H1 (cell line): ENCODE measurements at places on chromosomes 12 and 14. TPM values are rescaled to one million over a fixed set of nuclear protein-coding genes. Genes with fewer than 3 reads are reported as not detected.

DNA sequence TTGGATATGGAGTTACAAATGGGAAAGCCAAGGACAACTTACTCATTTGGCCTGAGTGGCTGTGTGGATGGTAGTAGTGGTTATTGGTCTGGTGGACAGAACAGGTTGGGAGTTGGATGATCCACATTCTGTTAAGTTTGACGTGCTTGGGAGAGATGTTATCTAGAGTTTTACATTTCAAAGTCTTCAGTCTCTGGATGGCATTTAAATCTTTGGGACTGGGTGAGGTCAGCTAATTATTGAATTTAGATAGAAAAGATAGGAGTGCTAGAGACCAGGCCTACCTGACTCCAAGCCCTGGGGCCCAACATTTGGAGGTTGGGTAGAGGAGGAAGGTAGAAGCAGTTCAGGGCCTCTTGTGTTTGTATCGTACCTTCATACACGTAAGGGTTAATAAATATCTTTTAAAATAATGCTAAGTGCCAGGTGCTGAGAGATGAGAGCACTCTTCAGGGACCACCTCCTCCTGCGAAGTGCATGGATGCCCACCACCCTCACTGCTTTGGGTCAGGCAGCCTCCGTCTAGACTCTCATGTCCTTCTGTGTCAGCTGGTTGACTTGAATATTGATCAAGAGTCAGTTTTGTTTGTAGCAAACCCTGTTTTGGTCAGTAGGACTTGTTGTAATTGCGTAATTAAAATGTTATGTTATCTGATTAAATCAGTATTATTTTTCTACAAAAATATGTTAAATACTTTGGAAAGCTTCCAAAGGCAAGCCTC lies 460.4 kb upstream of the RGS6 start:
- DNase-seq: no peak

GRCh38 chr12:71567537-71567936 lies 96.1 kb downstream of the ZFC3H1 start:
- DNase-seq: no peak

GRCh38 chr14:22556990-22557623 lies 31.9 kb downstream of the DAD1 start:
- DNase-seq: peak; percentile 51

DNA sequence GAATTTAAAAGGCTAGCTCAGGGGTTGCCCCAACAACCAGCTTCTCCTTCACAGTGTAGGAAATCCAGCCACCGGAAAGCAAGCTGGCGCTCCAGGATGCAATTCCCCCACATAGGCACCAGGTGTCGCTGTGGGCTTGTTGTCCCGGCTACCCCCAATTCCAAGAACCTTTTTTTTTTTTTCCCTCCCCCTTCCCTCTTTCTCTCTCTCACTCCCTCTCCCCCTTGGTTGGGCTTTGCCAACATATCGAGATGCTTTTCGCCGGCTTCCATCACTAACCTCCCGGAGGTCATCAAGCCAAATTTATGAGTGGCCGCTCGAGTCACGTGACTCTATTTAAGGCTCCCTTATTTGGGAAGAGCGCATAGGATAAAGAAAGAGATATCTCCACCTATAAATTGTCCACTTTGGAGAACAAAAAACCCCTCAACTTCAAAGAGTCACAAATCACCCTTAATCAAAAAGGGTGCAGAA lies at the start of gene HOXC5:
Gene HOXC5 (plus strand): TSS at position 424 of the 474 bp plus-strand sequence. CDS start 73 bp downstream, outside the sequence.
- DNase-seq: peak; percentile 68

DNA sequence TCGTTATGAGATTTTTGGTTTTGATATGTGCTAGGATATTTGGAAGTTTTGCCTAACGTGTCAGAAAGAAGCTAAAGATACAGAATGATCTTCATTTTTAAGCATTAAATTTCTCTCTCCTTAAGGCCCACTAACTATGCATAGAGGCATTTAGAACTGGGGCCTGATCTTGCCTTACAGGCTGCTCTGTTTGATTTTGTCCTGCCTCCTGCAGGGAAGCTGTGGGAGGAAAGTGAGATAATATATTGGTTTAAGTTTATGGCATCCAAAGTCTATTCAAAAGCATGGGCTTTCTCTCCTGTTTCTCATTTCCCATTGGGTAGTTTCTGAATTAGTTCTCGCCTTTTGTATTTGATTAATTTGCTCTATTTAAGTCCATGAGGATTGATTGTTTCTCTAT lies 250.3 kb upstream of the FBXO33 start:
- no peak for DNase-seq

DNA sequence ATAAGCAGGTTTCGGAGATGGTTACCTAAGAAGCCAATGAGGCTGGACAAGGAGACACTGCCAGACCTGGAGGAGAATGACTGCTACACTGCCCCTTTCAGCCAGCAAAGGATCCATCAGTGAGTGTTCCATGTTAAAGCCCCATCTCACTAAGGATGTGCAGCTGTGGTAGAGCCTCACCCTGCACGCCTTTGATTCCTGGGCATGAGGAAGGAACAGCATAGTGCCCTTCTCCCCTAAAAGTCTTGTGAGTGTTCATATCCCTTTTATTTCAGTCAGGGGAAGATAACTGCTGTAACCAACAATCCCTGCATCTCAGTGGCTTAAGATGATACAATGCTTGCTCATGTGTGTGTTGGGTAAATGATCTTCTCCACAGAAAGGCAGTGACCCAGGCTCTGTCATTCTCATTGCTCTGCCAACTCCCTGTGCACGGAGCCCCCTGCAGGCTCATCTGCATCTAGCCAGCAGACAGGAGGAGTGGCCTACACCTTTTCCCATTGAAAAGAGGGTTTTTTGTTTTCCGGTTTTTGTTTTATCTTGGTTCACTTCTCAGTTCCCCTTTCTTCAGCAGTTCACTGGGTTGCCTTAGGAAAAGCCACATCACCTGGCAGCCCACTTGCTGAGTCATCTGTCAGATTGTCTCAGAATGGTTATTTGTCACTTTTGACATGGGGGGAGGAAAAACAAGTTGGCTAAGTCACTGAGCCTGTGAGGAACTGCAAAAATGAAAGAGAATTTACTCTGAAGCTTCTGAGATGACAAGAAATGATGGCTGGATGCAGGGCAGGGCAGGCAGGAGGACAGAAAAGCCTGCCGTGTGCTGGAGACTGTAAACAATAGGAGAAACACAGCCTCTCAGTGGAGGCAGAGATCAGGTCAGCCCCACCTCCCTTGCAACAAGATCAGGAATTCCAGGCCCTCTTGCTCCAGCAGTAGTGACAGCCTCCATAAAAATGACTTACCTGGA lies 193.3 kb downstream of the ANO4 start:
- DNase-seq: no peak

- DNase-seq: no peak
These were observed 118.6 kb downstream of the CRACR2A start for GRCh38 chr12:3634348-3634747.

GRCh38 chr12:106223485-106224354 lies 24.1 kb downstream of the CKAP4 start:
- peak; percentile 92 for DNase-seq

- no peak for DNase-seq
These were observed 162.6 kb downstream of the SLC15A4 start for GRCh38 chr12:128661226-128661569.

GRCh38 chr14:51884086-51884927 lies 23.9 kb downstream of the GNG2 start:
- no peak for DNase-seq

GRCh38 chr12:41836416-41836815 lies 308.3 kb downstream of the GXYLT1 start:
- DNase-seq: no peak

DNA sequence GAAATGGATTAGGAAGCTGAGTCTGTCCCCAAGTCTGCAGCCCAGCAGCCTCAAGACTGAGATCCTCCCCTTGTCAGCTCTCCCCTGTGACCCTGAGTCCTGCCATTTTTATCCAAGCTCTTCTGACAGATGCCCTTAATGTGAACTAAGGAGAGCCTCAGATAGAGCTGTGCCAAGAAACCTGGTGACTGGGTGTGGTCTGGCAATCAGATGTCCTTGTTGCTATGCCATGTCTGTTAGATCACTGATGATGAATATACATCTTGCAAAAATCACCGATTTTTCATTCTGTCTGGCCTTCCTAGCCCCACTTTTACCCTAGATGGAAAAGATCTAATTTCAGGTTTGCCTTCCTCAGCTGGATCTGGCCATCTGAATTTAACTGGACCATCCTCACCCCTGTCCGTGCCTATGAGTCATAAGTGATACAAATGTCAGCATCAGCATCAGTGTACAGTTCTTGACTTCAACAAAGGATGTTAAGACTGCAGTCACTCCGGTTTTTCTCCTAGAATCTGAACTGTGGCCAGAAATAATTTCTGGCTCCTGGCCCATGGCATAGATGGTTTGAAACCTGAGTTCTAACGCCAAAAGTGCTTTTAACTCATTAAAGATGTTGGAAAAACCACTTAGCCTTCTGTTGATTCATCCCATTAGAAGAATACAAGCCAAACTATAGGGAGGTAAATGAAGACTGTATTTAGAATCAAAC lies 61.2 kb upstream of the GRIP1 start:
- no peak for DNase-seq

- DNase-seq: peak; percentile 78
These were observed 501 bp downstream of the RIMKLB start for GRCh38 chr12:8698132-8698851.

DNA sequence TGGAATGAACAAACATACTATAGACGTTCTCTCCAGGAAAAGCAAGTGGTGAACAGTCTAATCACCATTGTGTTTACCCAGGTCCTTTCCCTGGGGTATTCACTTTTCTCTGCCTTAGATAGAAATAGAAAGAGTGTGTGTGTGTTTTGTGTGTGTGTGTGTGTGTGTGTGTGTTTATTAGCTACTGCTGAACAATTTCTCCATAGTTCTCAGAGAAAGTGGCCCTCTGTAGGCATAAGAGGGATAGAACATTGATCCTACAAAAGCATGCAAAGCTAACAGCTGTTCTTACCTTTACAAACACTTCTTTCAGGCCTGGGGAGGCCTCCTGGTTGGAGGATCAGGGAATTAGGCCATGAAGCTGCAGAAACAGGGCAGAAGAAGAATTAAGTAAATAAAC lies 665.7 kb upstream of the TBX3 start:
- DNase-seq: no peak

DNA sequence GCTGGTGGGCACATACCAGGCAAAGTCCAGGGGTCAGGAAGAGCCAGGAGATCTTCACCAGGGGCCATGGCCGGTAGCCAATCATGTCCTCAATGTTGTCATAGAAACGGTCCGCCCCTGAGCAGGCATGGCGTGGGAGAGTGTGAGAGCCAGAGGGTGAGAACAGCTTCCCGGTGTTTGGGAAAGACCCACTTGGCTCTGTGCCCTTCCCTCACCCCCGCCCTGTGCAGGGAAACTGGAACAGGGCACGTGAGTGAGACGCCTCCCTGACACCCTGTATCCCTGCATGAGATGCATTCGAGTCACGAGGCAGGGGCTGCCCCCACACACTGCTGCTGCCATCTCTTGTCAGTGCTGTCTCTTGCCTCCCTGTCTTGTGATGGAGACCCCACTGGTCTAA lies 20.7 kb downstream of the SLC6A12 start:
- no peak for DNase-seq

DNA sequence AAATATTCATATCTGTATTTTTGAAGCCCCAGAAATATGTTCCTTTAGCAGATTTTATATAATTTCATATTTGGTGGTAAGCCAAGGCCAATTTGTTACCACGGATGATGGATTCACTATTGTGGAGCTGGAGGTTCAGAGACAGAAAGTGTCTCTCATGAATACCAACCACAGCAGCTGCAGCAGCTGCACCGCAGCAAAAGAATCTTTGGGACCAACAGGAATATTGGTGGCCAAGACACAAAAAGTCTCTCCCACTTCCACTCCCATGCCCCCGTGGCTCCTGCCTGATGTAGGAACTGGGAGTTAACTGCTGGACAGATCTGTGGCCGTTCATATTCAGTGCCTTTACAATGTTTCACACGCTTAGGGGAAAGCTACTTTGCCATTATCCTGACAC lies 155.3 kb downstream of the ADAMTS20 start:
- no peak for DNase-seq

- DNase-seq: no peak
These were observed 62.0 kb downstream of the SLC25A47 start for GRCh38 chr14:100384819-100385813.

DNA sequence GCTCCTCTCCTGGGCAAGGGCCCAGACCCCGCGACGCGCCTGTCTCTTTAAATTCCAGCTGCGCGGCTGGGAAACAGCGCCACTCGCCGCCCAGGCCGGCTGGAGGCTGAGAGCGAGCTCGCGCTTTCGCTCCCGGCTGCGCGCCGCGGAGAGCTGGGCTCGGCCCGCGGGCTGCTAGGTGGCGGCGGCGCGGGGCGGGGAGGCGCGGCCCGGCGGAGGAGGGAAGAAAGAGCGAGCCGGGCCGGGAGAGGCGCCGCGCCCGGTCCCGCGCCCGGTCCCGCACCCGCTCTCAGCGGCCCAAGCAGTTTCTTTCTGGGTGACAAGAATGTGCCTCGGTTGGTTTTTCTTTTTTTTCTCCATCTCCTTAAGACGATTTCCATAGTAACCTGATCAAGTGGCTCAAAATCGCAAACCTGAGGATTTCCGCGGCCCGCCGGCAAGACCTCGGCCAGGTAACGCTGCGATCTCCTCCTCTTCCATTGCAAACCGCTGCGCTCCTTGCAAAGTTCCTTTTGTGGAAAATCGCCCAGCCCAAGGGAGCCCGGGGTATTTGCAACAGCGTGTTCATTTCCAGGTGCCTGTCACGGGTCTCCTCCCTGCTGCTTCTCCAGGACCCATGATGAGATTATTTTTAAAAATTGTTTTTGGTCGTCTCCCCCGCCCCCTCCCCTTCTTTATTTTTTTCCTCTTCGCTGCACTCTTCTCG lies 259.5 kb upstream of the E2F7 start:
- DNase-seq: peak; percentile 82

DNA sequence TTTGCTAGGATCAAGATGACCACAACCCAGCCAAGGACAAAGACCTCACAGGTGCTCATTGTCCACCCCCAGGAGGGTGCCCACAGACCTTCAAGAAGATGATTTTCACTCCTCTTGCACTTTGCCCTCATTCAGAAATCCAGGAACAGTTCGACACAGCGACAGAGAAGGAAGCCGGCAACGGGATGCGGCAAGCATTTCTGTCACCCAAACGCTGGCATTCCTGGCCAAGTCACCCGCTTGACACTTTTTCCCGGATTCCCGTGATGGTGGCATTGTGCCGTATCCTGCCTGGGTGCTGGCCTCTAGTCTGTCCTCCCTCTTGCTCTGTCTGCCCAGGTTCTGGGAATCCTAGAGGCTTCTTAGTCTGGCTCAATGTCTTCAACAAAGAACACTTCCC lies 770.4 kb upstream of the ALG10B start:
- DNase-seq: no peak

GRCh38 chr14:56959869-56960268 lies 149.6 kb upstream of the OTX2 start:
- DNase-seq: no peak

DNA sequence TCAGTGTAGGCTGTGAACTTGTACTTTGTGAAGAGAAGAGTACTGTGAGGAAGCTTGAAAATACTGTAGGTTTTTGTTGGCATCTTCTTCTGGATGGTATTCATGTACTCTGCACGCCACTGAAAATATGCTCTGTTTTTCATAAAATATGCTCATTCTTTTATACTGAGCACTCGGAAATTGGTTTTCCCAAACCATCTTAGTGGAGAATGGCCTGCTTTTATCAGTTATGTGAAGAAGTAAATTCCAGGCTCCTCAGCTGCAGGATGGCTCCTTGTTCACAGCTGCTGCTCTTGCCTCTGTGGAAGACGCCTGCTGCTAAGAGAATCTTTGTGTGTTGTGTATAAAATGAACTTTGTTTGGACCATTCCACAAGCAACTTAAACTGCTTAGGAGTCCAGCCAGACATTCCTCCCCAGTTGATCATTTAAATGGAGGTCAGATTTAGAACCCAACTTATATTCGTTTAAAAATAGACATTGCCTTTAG lies 443.5 kb upstream of the RGS6 start:
- no peak for DNase-seq

The STXBP6 gene
- total RNA-seq: 18.1 and 19.3 TPM in 2 replicates

The CDCA3 gene
- 47.4 and 47.7 TPM in 2 replicates for total RNA-seq

The ANKRD13A gene
- total RNA-seq: 16.8 and 17.1 TPM in 2 replicates

The CCDC198 gene
- total RNA-seq: not detected in 2 replicates

The SMIM41 gene
- total RNA-seq: 0.28 and 0.31 TPM in 2 replicates

The COCH gene
- 30.0 and 30.8 TPM in 2 replicates for total RNA-seq
